ENCODE measurements at places on chromosomes 1 and 21.

DNA sequence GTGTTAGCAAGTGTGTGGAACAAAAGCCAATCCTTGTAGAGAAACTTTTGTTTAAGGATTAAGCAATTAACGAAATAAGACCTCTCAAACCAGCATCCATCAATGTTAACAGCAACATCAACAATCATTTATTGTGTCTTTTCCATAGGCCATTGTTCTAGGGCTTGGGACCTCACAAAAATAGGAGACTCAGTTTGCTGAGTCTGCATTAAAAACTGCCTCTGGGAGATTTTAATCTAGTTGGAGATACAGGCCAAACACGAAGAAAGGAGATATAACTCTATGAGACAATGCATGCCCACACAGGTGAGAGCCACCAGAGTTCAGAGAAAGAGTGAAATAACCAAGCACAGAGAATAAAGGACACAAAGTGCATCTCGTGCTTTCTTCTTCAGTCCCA is 14.4 kb upstream of the SELP start:
- DNase-seq, result no peak

GRCh38 chr1:33344896-33345560 is 24.1 kb upstream of the A3GALT2 start:
- DNase-seq, result no peak

DNA sequence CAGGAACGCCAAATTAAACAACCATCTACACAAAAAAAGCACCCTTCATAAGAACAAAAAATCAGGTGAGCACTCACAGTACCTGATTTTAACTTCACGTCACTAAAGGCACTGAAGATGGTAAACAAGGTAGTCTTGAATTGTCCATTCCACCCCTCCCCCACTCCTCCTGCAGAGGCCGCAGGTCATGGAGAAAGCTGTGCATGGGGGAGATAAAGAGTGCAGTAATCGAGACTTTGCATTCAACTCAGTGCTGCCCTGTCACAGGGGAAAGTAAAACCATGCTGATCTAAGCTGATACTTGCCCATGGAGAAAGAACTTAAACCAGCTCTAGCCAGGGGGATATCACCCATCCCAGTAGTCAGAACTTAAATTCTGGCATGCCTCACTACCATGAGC is 61.4 kb upstream of the LRIF1 start:
- DNase-seq, result no peak

GRCh38 chr1:145751491-145752037 is 32.3 kb downstream of the CD160 start:
- no peak for DNase-seq

DNA sequence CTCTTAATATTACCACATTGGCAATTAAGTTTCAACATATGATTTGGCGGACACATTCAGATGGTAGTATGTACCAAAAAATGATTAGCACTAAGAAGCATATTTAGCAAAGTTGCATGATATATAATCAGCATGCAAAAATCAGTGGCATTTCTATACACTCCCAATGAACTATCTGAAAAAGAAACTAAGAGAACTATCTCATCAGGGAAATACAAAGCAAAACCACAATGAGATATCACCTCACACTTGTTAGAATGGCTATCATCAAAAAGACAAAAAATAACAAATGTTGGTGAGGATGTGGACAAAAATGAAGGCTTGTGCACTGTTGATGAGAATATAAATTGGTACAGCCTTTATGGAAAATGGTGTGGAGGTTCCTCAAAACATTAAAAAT is 31.4 kb upstream of the DENND1B start:
- DNase-seq, result no peak

DNA sequence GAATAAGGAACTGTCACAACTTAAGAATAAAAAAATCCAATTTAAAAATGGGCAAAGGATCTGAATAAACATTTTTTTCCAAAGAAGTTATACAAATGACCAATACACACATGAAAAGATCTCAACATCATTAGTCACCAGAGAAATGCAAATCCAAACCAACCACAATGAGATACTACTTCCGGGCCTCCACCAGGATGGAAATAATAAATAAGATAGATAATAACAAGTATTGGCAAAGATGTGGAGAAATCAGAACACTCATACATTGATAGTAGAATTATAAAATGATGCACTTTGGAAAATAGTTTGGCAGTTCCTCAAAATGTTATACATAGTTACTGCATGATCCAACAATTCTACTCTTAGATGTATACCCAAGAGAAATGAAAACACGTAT is 18.7 kb downstream of the ZSWIM5 start:
- DNase-seq, result no peak

DNA sequence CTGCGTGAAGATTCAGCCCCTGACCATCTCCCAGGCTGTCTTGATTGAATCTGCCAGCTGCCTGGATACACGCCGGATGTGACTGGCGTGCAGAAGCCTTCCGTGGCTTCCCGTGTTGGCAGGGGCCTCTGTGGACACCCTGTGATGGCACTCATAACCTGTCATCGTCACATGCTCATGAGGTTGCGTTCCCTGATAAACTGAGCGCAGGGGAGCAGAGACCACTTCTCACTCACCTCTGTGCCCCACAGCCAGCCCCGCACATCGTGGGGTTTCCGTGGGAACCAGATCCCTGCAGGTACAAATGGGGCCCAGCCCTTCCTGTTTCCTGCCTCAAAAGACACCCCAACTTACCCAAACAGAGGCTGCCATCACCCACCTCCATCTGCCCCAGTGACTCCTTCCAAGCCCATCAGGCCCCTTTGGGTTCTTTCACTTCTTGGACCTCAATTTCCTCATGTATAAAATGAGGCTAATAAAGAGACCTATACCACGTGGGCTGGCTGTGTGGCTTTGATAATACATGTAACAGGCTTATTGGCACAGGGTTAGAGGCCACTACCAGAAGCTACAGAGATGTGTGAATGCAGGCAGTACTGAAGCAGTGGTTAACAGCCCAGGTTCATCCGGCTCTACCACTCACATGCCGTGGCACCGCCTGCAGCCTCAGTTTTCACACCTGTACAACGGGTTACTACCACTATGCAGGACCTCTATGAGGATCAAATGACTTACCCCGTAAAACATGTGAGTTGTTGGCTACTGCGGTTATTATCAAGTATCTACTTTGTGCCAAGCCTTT is 23.6 kb downstream of the HTR6 start:
- peak; percentile 22 for DNase-seq

DNA sequence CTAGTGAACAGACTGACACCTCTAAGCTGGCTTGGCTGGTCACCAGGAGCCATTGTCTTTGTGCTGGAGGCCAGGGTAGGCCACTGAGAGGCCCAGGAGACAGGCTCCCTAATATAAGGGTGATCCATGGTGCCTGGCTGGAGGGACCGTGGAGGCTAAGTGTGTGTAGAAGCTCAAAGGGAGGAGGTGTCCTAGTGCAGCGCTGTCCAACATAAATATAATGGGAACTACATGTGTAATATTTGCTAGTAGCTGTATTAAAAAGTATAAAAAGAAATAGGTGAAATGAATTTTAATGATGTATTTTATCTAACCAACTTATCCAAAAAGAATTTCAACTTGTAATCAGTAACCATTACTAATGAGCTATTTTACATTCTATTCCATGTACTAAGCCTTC is 35.0 kb downstream of the SOX13 start:
- no peak for DNase-seq

DNA sequence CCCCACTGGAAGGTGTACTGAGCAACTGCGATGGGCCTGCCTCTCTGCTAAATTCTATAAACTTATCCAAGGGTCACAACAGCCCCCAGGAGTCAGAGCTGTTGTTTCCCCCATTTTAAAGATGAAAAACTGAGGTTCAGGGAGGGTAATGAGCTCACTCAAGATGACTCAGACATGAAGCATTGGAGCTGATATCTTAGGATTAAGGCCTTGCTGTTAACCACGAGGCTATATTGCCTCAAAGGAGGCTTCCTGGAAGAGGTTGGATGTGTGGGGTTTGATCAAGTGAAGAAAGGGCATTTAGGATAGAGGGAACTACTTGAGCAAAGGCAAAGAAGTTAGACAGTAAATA is 6.7 kb downstream of the LDLRAP1 start:
- DNase-seq, result no peak

DNA sequence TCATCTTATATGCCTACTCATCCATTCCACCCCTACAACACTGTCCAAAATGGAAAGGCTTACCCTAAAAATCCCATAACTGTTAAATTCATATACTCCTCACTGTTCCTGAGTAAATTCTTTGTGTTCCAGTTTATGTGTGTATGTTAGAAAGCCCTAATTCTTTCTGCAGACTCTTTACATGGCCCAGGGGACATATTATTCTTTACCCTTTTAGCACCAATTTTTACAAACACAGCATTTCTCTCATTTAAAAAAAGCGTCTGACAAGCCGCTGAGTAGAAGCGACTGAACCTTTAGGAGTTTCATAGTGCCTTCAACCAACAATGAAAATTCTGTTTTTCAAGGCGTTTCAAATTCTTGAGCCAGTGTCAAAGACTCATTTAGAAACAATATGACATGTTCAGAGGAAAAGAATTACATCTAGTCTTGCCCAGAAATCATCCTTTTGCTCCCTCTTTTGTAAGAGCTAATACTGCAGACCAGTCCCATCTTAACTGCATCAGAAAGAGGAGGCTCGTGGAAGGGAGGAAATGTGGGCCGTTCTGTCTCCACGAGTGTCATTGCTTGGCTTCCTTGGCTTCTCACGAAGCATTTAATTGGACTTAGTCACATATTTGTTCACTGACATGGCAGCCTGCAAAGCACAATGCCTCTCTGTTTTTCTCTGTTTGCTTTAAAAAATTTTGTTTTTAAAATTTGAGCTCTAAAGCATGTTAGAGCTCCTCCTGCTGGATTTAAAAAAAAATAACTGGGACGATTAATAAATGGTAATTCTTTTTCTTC is 21.3 kb upstream of the C1orf105 start:
- DNase-seq, result no peak

GRCh38 chr1:91889717-91890459 is 3.9 kb upstream of the TGFBR3 start:
- DNase-seq, result no peak

GRCh38 chr1:228548788-228549187 is 61.6 kb downstream of the RNF187 start:
- DNase-seq, result no peak

GRCh38 chr1:54967372-54967771 is 13.1 kb upstream of the TMEM61 start:
- no peak for DNase-seq

DNA sequence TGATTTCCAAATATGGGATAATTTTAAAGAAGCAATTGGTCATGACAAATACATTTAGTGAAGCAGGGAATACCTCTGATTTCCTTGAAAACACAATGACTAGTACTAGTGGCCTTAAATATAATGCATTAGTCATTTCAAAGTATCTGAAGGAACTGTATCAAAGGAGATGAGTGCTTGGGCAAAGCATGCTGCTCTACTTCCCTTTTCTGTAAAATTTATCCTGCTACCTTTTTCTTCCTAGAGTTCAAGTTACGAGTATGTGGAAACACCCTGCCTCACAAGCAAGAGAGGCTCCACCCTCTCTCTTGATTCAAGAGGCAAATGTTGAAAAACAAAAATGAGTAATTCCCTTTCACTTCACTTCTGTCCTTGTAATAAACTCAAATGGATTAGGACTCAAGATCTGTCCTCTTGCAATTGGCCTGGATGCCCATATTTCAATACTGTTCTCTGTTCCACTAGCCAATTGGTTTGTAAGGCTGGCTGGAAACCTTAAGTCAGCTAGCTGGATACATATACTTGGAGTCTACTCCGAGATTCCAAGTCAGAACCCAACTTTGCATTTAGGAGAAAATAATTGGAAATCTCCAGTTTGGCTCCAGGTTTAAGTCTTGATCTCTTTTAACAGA is 92.5 kb downstream of the CDC42BPA start:
- DNase-seq, result no peak

- DNase-seq, result no peak
These were observed 591.7 kb downstream of the SMYD3 start for GRCh38 chr1:245915406-245915805.

DNA sequence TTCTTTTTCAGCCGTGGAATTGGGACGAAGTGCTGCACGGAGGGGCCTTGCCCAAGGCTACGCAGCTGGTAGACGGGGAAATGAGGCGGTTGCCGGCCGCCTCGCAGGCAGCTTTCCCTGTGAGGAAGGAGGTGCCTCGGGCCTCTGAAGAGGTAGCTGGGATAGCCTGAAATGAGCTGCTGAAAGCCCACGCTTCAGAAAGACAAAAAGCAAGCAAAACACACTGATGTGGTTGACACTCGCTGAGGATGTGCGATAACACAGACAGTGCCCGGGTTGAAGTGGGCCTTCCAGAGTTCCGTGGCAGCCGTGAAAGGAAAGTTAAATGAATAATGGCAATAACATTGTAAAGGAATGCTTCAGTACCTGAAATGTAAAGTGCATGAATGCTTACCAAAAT is 47.2 kb downstream of the S1PR1 start:
- peak; percentile 23 for DNase-seq

- DNase-seq, result no peak
These were observed 2.8 kb downstream of the TGFB2 start for GRCh38 chr1:218347723-218348627.

DNA sequence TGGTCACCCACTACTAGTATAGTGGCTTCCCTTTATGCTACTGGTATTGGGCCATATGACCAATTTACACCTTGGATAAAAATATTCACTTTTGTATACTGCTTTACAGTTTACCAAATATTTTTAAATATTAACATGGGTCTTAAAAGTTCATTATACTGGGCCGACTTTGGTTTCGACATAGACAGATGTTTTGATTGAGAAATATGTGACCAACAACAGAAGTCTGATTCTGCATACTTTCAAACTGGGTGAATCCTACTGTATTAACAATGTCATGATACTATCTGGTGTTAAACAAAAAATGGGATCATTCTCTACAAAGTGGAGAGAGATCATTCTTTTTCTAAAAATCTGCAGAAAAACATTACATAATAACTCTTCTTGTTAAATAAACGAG is 134.8 kb downstream of the AKT3 start:
- no peak for DNase-seq

GRCh38 chr1:11291049-11291448 is 18.1 kb downstream of the UBIAD1 start:
- no peak for DNase-seq

DNA sequence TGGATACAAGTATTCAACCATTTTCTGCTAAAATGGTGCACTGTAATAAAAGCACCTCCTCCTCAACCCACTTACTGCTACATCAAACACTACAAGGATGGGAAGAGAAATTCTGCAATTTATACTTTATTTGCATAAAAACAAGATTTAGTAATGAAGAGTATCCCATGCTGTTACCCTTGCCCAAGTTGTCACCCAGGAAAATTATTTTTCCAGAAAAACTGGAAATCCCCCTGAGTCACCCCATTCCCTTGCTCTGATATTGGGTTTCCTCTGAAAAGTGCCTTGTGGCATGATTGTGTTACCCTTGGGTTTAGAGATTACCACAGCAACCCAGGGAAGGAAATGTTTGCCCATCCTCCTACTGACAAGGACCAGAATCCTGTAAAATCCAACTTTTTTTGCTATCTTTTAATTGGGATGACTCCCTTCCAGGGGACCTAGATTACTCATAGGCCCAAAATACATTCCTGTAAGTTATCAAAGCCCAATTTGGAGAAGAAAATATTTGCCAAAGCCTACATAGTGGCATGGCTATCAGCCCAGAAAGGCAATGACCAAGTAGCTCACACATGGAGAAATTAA is 16.5 kb upstream of the ZC3H11B start:
- DNase-seq, result no peak
